ENCODE measurements at places on chromosomes 12 and 14. TPM values are rescaled to one million over a fixed set of nuclear protein-coding genes. Genes with fewer than 3 reads are reported as not detected.

The PHETA1 gene
- 32.9 TPM for total RNA-seq

The KITLG gene
- 9.1 TPM for total RNA-seq

The MVK gene
- total RNA-seq = 33.3 TPM

The FITM1 gene
- total RNA-seq = 1.9 TPM

The SIX1 gene
- 0.79 TPM for total RNA-seq

The HOXC10 gene
- not detected for total RNA-seq

The BHLHE41 gene
- total RNA-seq = 0.78 TPM

The SLCO1C1 gene
- total RNA-seq = 2.5 TPM

The RPGRIP1 gene
- 0.19 TPM for total RNA-seq

The RIPK3 gene
- 0.62 TPM for total RNA-seq

The C12orf60 gene
- total RNA-seq = 3.5 TPM

The DYRK2 gene
- total RNA-seq = 48.1 TPM

The DTX3 gene
- total RNA-seq = 83.0 TPM
